Mesendoderm (in vitro differentiated cells): ENCODE measurements at places on chromosomes 7 and 10.

- H3K36me3 ChIP-seq = no peaks in the 10 kb centered on the region
- H3K27me3 ChIP-seq = no peaks in the 10 kb centered on the region
- DNase-seq = no peak
- H3K4me3 ChIP-seq = no peak overlapping the region
Observed at GRCh38 chr10:42984035-42984610, 92.7 kb upstream of the RET start.

DNA sequence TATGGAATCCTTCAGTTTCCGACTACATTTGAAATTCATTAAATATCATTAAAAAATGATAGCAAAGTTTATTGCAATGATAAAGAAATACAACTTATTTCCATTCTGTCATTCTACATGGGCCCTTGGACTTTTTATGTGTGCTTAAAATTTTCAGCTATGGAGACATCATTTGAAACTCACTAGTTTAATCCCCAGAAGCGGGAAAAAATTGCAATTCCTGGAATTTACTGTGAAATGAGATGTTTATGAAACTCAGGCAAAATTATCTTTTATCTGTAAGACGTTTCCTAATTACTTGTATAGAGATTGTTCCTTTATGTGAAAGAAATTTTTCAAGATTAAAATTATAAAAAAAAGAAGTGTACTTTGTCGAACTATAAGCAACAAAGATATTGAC lies 213.4 kb downstream of the PARD3 start:
- H3K4me3 ChIP-seq = no peak overlapping the region
- no peaks in the 10 kb centered on the region for H3K36me3 ChIP-seq
- H3K4me1 ChIP-seq = peaks cover 2% of the 10 kb centered on the region
- no peak overlapping the region for H3K27ac ChIP-seq

GRCh38 chr7:64892666-64893309 lies 10.3 kb upstream of the ZNF273 start:
- no peak for DNase-seq
- H3K27me3 ChIP-seq = peaks cover 10% of the 10 kb centered on the region
- no peaks in the 10 kb centered on the region for H3K36me3 ChIP-seq

DNA sequence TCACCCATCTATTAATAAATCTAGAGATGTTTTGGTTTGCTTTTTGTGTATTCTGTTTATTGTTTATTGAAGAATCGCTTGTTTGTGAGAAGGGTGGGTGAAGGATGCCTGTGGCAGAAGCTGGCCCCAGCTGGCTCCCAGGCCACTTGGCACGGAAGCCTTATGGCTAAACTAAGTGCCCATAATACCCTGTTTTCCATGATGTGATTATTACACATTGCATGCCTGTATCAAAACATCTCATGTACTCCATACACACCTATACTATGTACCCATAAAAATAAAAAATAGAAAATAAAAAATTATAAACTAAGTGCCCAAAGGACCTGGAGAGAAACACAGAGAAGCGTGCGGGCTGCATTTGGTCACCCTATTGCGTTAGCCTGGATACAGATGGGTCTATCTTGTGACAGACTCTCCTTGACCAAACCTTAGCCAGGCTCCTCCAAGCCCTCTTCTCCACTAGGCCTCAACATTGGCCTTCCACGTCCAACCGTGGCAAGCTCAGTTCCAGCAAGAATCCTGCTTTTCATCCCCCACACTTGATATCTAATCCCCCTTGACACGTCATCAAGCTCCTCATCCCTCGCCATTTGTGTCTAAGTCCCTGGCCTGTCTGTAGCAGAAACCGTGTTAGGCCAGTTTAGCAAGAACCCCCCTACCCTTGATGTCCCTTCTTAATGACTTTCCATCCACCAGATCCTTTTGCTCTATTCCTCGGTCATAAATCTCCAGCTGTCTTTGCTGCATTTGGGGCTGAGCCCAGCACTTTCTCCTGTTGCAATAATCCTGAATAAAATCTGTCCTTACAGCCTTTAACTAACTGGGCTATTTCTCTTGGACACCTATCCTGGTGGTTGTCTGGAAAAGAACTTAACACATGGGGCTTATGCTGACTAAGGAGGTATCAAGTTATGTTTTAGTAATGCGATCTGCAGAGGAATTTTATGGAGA lies 245.2 kb downstream of the TNS3 start:
- no peak overlapping the region for H3K4me3 ChIP-seq
- H3K4me1 ChIP-seq = peaks cover 3% of the 10 kb centered on the region
- DNase-seq = no peak
- H3K36me3 ChIP-seq = no peaks in the 10 kb centered on the region
- H3K27ac ChIP-seq = no peak overlapping the region
- H3K27me3 ChIP-seq = no peaks in the 10 kb centered on the region

- H3K27me3 ChIP-seq = no peaks in the 10 kb centered on the region
- no peaks in the 10 kb centered on the region for H3K36me3 ChIP-seq
- no peak overlapping the region for H3K27ac ChIP-seq
Observed at GRCh38 chr10:50567384-50567783, 56.4 kb downstream of the SGMS1 start.

GRCh38 chr7:124881981-124882380 lies 47.6 kb downstream of the POT1 start:
- no peak overlapping the region for H3K27ac ChIP-seq
- no peaks in the 10 kb centered on the region for H3K36me3 ChIP-seq
- H3K4me1 ChIP-seq = no peaks in the 10 kb centered on the region
- H3K27me3 ChIP-seq = no peaks in the 10 kb centered on the region

DNA sequence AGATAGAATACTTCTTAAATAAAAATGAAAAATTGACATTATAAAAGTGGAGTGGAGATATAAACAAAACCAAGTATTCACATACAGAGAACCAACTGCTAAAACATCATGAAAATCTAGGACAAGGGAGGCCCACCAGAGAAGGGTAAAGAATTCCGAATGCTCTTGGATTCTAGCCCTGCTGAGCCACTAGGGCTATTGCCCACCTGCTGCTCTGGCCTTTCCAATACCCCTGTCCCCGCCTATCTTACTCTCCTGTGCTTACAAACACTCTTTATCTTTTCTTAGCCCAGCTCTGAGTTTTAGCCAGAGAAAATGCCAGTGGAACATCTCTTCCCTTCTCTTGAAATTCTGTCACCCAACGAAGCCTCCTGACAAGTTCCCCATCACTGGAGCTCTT lies 100.3 kb downstream of the MACC1 start:
- peaks cover 10% of the 10 kb centered on the region for H3K4me1 ChIP-seq
- no peak overlapping the region for H3K27ac ChIP-seq
- no peak overlapping the region for H3K4me3 ChIP-seq
- peak; percentile 77 for DNase-seq
- H3K27me3 ChIP-seq = no peaks in the 10 kb centered on the region
- H3K36me3 ChIP-seq = no peaks in the 10 kb centered on the region

GRCh38 chr7:15424468-15424867 lies 137.3 kb downstream of the AGMO start:
- no peak overlapping the region for H3K27ac ChIP-seq
- no peak for DNase-seq
- H3K4me3 ChIP-seq = no peak overlapping the region
- H3K27me3 ChIP-seq = no peaks in the 10 kb centered on the region
- no peaks in the 10 kb centered on the region for H3K36me3 ChIP-seq

DNA sequence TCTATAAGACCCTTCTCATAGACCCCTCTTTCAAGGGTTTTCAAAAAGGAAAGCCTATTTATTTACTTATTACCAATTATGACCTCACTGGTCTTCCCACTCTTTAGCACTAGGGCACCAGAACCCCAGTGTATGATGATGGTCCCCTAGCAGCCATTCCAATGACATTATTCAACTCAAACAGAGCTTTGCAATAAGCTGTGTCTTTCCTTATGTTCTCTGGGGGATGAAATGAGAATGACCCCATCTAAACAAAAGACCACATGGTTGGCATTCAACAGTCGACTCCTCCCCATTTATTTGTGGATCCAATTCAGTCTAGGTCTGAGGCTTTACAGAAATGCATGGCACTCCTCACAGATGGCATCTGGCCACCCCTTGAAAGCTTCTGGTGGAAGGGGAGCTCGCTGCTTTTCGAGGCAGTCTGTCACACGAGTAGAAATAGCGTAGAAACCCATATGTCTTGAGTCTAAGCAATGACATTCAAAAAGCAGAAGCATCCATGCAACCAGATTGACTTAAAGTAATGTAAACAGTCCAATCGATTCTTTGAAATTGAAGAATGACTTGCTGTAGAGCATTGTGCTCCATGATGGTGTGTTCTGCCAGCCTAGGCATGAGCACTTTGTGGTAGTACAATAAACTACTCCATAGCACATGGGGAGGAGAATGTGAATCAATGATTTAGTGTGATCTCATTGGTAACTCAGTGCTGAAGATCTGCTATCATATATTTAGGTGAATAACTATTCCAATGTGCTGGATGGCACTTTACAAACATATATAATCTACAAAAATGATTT lies 29.8 kb downstream of the NRP1 start:
- H3K27ac ChIP-seq = no peak overlapping the region
- no peak overlapping the region for H3K4me3 ChIP-seq
- H3K27me3 ChIP-seq = no peaks in the 10 kb centered on the region
- no peaks in the 10 kb centered on the region for H3K36me3 ChIP-seq
- DNase-seq = no peak
- peaks cover 24% of the 10 kb centered on the region for H3K4me1 ChIP-seq

- DNase-seq = no peak
- H3K4me3 ChIP-seq = no peak overlapping the region
- H3K27me3 ChIP-seq = no peaks in the 10 kb centered on the region
- no peaks in the 10 kb centered on the region for H3K4me1 ChIP-seq
- no peaks in the 10 kb centered on the region for H3K36me3 ChIP-seq
- no peak overlapping the region for H3K27ac ChIP-seq
Observed at GRCh38 chr7:140734096-140734495, 37.6 kb downstream of the NDUFB2 start.

- H3K4me1 ChIP-seq = no peaks in the 10 kb centered on the region
- no peak overlapping the region for H3K4me3 ChIP-seq
- no peaks in the 10 kb centered on the region for H3K27me3 ChIP-seq
- H3K36me3 ChIP-seq = no peaks in the 10 kb centered on the region
Observed at GRCh38 chr10:74032900-74033655, 35.2 kb downstream of the VCL start.

DNA sequence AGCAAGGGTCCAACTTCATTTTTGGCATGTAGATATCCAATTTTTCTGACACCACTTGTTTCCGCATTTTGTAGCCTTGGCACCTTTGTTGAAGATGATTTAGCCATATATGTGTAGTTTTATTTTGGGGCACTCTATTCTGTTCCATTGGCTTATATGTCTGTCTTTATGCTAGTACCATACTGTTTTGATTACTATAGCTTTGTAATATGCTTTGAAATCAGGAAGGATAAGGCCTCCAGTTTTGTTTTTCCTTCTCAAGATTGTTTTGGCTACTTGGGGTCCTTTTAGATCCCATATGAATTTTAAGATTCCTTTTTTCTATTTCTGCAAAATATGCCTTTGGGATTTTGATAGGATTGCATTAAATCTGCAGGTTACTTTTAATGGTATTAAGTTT lies 9.5 kb upstream of the BTBD16 start:
- H3K27ac ChIP-seq = no peak overlapping the region
- no peak for DNase-seq
- H3K27me3 ChIP-seq = no peaks in the 10 kb centered on the region
- no peak overlapping the region for H3K4me3 ChIP-seq
- H3K4me1 ChIP-seq = no peaks in the 10 kb centered on the region

GRCh38 chr7:25552998-25553397 lies 324.7 kb upstream of the NPVF start:
- no peak overlapping the region for H3K27ac ChIP-seq
- H3K27me3 ChIP-seq = no peaks in the 10 kb centered on the region
- no peaks in the 10 kb centered on the region for H3K36me3 ChIP-seq
- no peak for DNase-seq

DNA sequence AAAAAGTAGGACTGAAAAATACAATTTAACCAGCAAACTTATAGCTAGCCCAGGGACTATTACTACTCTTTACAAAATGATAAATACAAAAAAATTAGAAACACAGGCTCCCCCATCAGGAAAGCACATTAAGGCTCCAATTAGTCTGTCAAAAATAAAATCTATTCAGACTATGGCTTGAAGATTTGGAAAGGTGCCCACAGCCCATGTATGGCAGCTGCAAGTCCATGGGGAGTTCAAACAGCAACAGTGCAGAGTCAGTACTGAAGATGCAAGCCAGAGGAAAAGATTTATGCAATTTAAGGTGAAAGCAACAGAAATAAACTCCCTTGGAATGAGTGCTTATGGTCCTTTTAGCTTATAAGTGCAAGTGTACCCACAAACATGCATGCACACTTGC lies 29.7 kb downstream of the IMMP2L start:
- H3K4me3 ChIP-seq = no peak overlapping the region
- H3K27ac ChIP-seq = no peak overlapping the region
- peaks cover 2% of the 10 kb centered on the region for H3K4me1 ChIP-seq
- no peaks in the 10 kb centered on the region for H3K27me3 ChIP-seq

GRCh38 chr7:28405662-28406061 lies 6.7 kb upstream of the CREB5 start:
- H3K27me3 ChIP-seq = peaks cover 3% of the 10 kb centered on the region
- H3K4me1 ChIP-seq = peaks cover 5% of the 10 kb centered on the region
- H3K4me3 ChIP-seq = no peak overlapping the region
- no peak for DNase-seq
- H3K27ac ChIP-seq = no peak overlapping the region

DNA sequence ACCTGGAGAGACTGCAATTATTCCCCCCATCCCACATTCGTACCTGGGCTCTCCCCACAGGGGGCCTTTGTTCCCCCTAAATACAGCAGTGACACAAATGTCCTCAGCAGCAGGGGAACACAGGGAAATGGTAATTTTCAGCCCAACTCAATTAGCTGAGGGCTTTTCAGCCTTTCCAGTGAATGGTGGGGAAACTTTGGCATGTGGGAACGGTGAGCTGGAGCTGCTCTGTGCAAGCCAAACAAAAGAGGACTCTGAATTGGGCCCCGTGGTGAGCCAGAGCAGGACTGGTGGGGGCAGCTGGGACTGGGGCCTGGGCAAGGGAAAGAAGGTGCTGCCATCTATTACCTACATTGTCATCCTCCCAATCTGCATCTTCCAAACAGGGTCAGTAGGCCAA lies 51.0 kb downstream of the FBXW4 start:
- no peak overlapping the region for H3K4me3 ChIP-seq
- peaks cover 12% of the 10 kb centered on the region for H3K4me1 ChIP-seq
- H3K27ac ChIP-seq = no peak overlapping the region
- H3K36me3 ChIP-seq = no peaks in the 10 kb centered on the region

DNA sequence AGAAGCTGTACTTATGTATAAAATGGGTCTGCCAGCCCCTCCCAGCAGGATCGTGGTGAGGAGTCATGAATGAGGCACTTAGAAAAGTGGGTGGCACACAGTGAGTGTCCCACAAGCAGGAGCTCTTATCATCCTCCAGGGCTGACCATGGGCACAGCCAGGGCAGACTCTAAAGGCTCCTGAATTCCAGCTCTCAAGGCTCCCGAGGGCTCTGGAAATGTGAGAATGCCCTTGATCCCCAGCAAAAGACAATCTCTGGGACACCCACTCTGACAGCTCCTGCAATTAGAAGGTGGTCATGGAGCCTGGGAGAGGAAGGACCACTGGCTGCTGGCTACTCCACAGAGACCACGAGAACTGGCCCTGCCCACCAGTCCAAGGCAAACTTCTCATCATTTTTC lies 1.6 kb downstream of the VSTM4 start:
- DNase-seq = no peak
- H3K27me3 ChIP-seq = no peaks in the 10 kb centered on the region
- no peak overlapping the region for H3K4me3 ChIP-seq
- no peaks in the 10 kb centered on the region for H3K4me1 ChIP-seq
- no peaks in the 10 kb centered on the region for H3K36me3 ChIP-seq
- H3K27ac ChIP-seq = no peak overlapping the region
